ENCODE measurements at places on chromosomes 11 and 22.

GRCh38 chr11:986270-986951, 50.1 kb downstream of the MUC6 start:
- no peak for DNase-seq

DNA sequence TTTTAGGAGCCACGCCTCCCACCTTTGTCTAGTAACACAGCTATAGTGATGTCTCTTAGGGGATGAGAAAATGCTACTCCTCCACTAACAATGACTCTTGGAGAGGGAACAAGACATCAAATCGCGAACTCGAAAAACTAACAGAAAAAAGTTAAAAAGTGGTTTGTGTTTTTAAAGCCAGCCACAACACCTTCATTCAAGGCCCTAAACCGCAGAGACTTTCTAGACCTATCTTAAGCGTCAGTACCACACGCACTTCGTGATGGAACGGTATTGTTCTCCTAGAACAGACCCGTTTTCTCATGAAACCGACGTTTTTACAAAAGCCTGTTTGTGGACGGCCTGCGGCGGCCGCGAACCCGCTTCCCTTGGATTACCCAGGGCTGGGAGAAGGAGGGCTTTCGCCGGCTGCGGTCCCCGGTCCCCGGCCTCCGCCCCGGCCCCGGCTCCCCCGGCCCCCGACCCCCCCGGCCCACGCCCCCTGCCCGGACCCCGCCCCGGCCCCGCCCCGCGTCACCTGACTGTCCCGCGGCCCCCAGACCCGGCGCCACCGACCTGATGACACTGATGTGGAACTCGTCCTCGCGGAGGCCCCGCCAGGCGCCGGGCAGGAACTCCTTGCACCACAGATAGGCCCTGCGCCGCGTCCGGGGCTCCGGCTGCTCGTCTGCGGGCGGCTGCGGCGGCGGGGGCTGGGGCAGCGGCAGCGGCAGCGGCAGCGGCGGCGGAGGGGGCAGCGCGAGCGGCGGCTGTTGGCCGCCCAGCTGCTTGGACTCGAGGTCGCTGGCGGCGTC, 718 bp downstream of the CHKA start:
- peak; percentile 18 for DNase-seq

- DNase-seq: no peak
These were observed 26.3 kb downstream of the POLR3H start for GRCh38 chr22:41518048-41518347.

GRCh38 chr22:44531487-44531886, 33.5 kb upstream of the RTL6 start:
- no peak for DNase-seq

DNA sequence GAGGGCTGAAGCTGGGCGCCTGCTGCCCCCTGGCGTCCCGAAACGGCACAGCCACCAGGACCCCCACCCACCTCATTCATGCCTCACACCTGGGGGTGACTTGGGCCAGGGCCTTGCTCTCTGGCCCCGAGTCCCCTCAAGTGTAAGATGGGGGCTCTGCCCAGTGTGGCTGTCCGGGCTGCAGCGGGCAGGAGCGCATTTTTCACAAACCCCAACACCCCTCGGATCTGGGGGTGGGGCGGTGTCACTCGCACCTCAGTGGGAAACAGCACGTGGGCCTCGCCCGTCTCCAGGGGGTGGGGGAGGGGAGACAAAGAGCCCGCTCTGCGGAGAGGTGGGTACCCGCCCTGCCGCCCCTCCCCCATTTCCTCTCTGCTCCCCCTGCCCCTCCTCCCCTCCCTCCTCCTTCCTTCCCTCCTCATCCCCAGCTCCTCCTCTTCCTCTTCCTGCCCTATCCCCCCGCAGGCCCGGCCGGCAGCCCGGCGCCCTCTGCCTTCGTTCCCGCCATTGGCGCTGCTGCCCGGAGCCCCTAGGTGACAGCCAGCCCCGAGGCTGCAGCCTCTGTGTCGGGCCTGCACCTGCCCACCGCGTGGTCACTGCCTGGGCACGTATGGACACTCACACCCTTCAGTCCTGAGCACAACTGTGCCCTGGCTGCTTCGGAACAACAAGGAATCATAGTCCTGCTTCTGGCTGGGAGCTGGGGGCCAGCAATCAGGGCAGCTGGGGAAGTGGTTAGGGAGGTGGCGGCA, 6.8 kb upstream of the CDKN1C start:
- DNase-seq: peak; percentile 47

- DNase-seq: peak; percentile 46
These were observed 2.5 kb upstream of the ZDHHC8 start for GRCh38 chr22:20128902-20129746.

DNA sequence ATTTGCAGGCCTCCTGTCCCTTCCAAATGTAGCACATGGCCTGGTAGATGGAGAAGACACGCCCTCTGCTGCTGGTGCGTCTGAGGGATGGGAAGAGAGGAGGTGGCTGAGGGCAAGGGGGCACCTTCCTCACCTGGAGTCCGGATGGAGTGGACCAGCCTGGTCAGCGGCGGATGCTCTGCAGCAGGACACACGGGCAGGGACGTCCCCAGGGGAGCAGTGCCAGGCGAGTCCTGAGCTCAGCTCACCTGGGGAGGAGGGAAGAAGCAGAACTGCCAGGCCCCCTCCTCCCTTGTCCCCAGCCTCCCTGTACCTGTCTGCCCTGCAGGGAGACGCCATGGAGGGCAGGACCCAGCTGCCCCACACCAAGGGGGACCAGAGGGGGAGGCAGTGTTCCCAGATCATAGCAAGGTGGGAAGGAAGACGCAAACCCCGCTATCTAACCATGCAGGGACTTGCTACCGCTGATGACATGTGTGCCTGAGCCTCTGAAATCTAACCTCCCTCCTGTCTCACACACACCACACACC, 1495.9 kb downstream of the BRD1 start:
- DNase-seq: no peak

GRCh38 chr22:45402466-45402985, 10.9 kb downstream of the SMC1B start:
- DNase-seq: no peak

- DNase-seq: no peak
These were observed 13.5 kb upstream of the TMA7B start for GRCh38 chr22:39946503-39947219.

- DNase-seq: no peak
These were observed 145.1 kb upstream of the TBCEL start for GRCh38 chr11:120878781-120879180.

DNA sequence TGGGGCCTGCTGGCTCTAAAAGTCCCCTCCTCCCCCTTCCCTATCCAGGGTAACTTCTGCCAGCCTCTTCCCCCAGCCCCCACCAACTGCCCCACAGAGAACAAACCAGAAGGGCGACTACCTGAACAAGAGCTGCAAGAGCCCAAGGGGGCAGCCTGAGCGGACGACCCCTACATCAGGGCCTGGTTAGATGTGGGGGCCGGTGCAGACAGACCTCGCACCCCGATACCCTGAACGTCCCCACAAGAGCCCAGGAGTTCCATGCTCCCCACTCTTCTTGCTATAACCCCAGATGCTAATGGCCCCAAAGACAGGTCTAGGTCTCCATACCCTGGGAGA, 20.7 kb downstream of the SUN2 start:
- DNase-seq: no peak

DNA sequence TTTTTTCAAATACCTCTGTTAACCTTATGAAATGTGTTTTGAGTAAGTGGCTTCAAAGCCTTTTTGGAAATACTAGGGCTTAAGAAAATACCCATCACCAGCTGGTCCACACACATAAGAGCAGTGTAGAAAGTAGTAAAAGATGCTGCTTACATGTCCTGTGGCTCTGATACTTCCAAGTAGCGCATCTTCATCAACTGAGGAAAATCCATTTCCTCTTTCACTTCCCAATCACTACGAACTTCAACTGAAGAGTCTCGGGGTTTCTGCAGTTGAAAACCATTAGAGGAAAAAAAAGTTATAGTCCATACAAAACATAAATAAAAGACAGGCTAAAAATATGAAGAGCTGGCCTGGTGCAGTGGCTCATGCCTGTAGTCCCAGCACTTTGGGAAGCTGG, 8.5 kb downstream of the EIF3D start:
- no peak for DNase-seq

DNA sequence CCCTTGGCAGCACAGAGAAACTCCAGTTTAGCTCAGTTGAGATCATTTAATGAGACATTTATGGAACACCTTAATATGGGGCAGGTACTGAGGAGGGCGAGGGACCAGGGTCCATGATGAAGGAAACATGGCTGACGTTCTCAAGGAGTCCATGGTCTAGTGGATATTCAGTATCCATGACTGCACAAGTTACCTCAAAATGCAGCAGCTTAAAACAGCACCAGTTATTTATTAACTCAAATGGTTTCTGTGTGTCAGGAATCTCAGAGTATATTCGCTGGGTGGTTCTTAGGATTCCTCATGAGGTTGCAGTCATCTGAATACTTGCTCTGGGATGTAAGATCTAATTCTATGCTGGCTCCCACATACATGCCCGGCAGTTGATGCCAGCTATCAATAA, 346.8 kb downstream of the LARGE1 start:
- no peak for DNase-seq

DNA sequence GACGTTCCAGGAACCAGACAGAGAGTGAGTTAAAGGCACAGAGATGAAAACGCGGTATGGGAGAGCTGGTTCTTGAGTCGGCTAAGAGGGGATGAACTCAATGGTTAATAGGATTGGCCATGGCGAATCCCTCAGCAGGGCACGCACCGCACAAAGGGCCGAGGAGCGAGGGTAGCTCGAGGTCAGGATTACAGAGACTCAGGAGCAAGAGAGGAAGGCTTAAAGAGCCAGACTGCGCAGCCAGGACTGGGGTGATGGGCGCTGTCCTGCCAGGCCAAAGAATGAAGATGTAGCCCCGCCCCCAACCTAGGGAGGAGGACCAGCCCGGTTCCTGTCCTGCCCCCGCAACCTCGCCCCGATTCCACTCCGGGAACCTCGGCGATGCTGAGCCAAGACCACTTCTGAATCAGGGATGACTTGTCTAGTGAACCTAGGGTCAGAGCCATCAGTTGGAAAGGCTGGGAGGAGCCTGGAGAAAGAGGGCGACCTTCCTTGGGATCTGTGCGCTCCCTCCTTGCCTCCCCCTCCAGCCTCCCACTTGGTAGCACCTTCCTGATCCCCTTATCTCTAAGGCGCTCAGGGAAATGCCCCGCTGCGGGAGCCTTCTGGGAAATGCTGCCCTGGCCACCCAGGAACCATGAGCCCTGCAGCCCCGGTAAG, at the start of gene PLEKHB1:
Gene PLEKHB1, plus strand, starts transcription at position 610 of the 660 bp plus-strand sequence. Its CDS starts 28 bp downstream, at position 638.
- DNase-seq: no peak

- no peak for DNase-seq
These were observed 83.7 kb downstream of the CDKN1C start for GRCh38 chr11:2801711-2802388.

DNA sequence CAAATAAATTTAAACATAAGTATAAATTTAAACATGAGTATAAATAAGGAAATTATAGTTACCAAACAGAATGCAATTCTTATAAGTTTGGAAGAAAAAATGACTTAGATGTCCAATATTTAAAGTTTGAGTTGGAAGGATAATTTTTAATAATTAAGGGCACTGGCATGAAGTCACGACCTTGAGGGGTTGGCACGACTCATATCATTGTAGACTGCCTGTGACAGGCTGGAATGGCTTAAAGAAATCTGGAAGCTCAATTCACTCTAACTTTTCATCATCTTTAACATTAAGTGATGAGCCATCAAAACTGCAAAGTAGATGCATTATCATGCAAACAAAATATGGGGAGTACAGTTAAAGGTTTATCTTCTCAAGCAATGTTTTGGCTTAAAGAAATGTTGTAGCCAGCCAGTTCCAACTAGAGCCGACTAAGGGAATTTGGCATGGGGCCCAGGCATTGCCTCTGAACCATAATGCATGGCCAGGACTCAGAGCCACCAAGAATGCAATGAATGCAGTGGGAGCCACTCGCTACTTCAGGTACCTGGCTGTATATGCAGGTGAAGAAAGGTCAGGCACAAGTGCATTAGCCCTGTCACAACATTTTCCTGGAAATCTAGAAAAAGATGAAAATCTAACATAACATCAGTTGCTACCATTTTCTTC, 33.4 kb downstream of the PGR start:
- no peak for DNase-seq

DNA sequence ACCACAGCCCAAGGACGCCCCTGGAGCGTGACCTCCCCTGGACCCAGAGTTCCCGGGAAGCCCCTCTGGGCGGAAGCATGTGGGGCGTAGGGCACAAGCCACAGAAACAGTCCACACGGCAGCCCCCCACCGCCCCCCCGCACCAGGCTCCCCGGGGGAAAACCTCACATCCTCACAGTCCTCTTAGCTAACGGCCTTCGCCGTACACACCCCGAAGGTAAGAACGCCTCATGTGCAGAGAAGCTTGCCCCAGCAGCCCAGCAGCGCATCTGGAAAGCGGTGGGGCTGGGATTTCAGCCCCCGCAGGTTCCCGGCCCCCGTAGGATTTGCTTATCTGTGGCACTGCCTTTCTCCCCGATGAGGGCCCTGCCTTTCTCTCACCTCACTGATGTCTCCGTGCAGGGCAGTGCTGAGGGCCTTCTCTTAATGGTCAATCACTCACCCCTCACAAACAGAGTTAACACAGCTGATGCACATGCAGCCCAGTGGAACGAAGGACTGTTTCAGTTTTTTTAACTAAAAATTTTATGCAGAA, 309.2 kb downstream of the BRD1 start:
- no peak for DNase-seq

DNA sequence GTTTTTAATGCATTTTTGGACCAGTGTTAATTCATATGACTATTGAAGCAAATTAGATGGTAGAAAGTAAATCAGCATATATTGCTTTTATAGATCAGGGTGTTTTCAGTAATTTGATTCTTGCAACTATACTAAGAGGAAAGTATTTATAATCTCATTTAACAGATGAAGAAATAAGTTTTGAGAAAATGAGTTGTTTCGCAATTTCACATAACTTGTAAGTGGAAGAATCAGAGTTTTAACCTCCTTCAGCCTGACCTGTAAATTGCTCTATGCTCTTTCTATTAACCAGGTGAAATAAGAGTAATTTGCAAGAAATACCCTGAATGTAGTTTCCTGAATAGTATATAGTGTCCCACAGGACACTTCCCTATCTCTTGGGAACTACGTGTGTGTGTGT, 1106.8 kb upstream of the RAG2 start:
- DNase-seq: no peak

- DNase-seq: no peak
These were observed 277.7 kb downstream of the CADM1 start for GRCh38 chr11:115226556-115226955.

GRCh38 chr11:57288771-57289579, 35.8 kb downstream of the TNKS1BP1 start:
- no peak for DNase-seq

DNA sequence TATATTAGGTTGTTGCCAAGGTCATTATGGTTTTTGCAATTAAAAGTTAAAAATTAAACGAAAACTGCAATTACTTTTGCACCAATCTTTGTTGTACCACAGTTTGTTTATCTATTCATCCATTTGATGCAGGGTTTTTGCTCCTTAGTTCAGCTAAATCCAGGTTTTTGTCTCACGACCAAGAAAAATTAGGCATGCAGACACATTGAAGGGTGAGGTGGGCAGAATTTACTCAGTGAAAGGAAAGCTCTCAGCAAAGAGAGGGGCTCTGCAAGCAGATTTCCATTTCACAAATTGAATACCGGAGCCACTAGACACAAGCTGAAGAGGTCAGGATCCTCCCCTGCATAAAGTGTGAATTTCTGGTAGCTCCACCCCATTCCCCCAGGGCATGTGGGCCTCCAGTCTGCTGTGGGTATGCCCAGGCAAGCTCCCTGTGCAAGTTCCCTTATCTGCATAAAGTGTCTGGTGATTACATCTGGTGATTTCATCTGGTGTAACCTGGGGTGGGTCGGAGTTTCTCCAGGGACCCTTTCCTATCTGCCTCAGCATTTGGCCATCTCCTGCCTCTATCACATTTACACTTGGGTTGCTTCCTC, 33.3 kb downstream of the APOL6 start:
- DNase-seq: no peak
